PC-9 (cell line): ENCODE measurements at places on chromosomes 16 and 17. TPM values are rescaled to one million over a fixed set of nuclear protein-coding genes. Genes with fewer than 3 reads are reported as not detected.

TOM1L1 gene
- 41.5 and 46.8 TPM in 2 replicates for total RNA-seq

- DNase-seq, result no peak
- peaks cover 55% of the 10 kb centered on the region for H3K4me1 ChIP-seq
- H3K36me3 ChIP-seq, result 0 out of 2 replicates have a peak, but pooled peaks cover 5% of the 10 kb centered on the region
- H3K27me3 ChIP-seq, result no peaks in the 10 kb centered on the region
- H3K27ac ChIP-seq, result peak overlapping the region; percentile 12; the same call in 1 of the 2 replicates
- no peak overlapping the region for H3K4me3 ChIP-seq
Measured at GRCh38 chr17:66549311-66549704, 246.9 kb downstream of the PRKCA start.

SYCE1L gene
- 6.2 and 17.9 TPM in 2 replicates for total RNA-seq

GRCh38 chr16:19810817-19811731 lies 73.6 kb downstream of the GPRC5B start:
- H3K36me3 ChIP-seq, result 0 out of 2 replicates have a peak, but pooled peaks cover 3% of the 10 kb centered on the region
- H3K4me3 ChIP-seq, result peak overlapping the region; percentile 6; the same call in 1 of the 2 replicates
- H3K4me1 ChIP-seq, result peaks cover 50% of the 10 kb centered on the region
- no peaks in the 10 kb centered on the region for H3K27me3 ChIP-seq
- DNase-seq, result peak; percentile 92

DNA sequence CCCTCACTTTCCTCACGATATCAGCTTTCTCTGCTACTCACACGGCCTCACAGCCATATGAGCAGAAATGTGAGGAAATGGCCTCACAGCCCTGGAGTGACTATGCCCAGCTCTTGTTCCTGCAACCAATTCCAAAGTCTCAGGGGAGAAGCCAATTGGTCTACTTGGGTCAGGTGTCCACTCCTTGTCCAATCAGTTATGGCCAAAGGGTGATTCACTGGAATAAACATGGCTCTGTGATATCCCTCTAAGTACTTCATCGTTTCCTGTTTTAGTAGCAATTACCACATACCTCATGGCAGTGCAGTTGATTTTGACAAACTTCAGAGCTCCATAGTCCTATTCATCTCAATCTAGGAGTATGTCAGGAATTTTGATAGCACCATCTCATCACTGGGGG lies 195.4 kb downstream of the KATNIP start:
- no peak for DNase-seq
- H3K27me3 ChIP-seq, result no peaks in the 10 kb centered on the region
- H3K4me3 ChIP-seq, result no peak overlapping the region

DNA sequence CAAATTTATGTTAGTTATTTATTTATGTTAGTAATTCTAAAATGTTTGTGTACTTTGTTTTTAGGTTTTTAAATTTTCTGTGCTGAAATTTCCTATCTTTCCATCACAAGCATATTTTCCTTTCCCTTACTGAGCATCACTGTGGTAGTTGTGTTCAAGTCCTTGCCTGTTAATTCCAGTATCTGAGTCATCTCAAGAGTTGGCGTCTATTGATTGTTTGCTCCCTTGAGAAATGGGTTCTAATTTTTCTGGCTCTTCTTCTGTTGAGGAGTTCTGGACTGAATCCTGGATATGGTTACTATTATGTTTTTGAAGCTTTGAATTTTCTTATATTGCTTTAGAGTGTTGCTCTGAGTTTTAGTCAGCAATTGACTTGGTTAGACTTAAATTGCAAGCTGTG lies 56.3 kb downstream of the GAN start:
- DNase-seq, result no peak
- no peaks in the 10 kb centered on the region for H3K27me3 ChIP-seq
- no peaks in the 10 kb centered on the region for H3K4me1 ChIP-seq

- H3K27ac ChIP-seq, result no peak overlapping the region
- H3K4me3 ChIP-seq, result no peak overlapping the region
- H3K36me3 ChIP-seq, result no peaks in the 10 kb centered on the region
- no peaks in the 10 kb centered on the region for H3K27me3 ChIP-seq
- H3K4me1 ChIP-seq, result peaks cover 26% of the 10 kb centered on the region
Measured at GRCh38 chr17:50022463-50023130, 27.6 kb upstream of the DLX3 start.

CTF1 gene
- total RNA-seq, result 11.6 and 17.0 TPM in 2 replicates

DNA sequence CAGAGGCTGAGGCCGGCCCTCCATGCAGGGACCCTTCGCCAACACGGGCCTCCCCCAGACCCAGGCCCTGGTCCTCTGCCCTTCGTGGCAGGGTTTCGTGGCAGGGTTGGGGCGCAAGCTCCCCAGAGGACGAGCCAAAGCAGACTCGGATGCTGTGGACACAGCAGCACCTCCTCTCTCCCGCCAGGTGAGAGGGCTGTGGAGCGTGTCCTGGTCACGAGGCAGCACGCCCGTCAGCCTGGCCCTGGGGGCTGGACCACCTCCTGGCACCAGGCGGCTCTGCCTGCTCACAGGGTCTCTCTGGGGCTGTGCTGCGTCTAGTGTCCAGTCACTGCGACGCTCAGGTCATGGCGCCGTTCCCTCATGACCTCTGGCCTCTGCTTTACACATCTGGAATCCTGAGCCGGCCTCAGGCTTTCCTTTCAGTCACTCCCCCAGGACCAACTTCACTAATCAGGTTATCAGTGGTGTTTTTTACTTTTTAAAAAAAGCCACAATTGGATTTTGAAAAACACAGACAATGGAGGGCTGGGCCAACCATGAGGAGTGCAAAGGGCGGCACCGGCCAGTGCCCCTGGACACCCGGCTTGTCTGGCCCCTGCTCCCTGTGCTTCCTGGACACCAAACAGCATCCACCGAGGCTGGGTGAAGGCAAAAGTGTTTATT lies 5.4 kb downstream of the NDUFAF8 start:
- no peaks in the 10 kb centered on the region for H3K27me3 ChIP-seq
- H3K27ac ChIP-seq, result no peak overlapping the region
- H3K4me1 ChIP-seq, result no peaks in the 10 kb centered on the region
- H3K36me3 ChIP-seq, result no peaks in the 10 kb centered on the region

DNA sequence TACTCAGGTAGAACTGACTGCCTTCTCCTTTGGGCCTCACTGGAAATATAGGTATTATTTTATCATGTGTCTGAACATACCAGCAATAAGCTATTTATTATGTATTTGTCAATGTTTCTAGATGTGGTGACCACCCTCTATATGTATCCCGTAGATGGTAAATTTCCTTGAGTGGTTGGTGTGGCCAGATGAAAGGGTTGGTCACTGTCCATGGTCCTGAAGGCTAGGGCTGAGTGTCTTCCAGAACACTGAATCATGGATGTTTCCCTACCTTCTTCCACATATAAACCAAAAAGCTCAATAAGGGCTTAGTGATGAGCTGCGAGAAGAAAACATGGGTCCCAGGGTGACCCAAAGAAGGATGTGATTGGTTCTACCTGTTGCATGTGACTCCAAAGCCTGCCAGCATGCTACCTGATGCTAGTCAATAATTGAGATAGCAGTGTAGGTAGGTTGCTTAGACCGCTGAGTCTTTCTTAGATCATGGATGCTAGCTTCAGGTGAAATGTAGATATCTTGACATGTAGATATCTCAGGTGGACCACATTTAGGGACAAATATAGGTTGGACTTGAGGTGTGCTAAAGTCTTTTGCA lies 150.3 kb downstream of the ASIC2 start:
- DNase-seq, result peak; percentile 14
- H3K4me1 ChIP-seq, result no peaks in the 10 kb centered on the region
- no peaks in the 10 kb centered on the region for H3K36me3 ChIP-seq
- no peak overlapping the region for H3K4me3 ChIP-seq

DNA sequence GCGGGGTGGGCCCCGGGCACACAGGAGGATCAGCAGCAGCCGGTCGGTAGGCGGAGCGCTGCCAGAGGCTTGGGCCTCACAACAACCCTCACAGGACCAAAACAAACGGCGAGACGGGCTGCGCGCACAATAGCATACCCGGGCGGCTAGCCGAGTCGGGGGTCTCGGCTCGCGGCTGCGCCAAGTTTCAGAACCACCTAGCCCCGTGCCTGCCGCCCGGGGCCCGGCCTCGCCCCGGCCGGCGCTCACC lies 732 bp downstream of the ULK2 start:
- DNase-seq, result peak; percentile 53
- H3K4me1 ChIP-seq, result peaks cover 9% of the 10 kb centered on the region; the same call in 1 of the 2 replicates
- H3K4me3 ChIP-seq, result peak overlapping the region; percentile 77
- no peaks in the 10 kb centered on the region for H3K27me3 ChIP-seq
- H3K27ac ChIP-seq, result 0 out of 2 replicates have a peak overlapping the region, but pooled peaks have one; percentile 5

GFAP gene
- total RNA-seq, result not detected in 2 replicates

DNA sequence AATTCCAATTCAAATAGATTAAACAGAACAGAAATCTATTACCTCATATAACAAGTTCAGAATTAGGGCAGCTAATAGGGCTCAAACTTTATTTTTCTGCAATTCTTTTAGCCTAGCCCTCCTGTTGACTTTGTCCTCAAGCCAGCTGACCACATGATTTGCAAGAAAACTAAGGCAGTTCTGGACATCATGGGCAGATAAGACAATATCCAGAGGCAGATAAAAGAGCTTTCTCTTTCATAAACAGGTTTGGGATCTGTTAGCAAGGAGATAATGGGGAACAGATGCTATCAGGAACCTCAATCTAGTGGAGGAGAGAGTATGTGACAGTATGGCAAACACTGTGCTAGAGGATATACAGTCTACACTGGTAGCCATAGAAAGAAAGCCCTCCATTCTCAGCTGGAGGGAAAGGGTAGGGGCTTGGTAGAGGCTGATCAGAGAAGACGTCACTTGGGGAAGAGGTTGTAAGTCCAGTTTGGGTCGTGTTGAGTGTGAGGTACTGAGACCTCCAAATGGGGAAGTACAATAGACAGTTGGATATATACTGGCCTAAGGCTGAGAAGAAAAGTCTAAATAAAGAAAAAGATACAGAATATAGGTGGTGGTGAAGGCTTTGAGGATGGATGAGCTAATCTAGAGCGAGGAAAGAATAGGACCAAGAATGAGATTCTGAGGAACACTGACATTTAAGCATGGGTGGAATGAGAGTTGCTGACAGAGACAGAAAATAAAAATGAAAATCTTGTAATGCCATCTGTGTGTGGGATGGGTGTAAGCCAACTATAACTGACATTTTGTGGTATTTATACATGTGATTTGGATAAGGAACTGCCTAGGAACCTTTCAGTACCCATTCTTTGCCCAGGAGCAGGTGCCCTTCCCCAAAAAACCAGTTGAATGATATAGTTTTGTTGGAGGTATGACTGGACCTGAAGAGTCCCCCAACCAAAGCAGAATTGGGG lies 67.4 kb downstream of the CYB561 start:
- no peak overlapping the region for H3K27ac ChIP-seq
- no peak overlapping the region for H3K4me3 ChIP-seq
